Naive B cell (primary cell): ENCODE measurements at places on chromosomes 3 and 15.

DNA sequence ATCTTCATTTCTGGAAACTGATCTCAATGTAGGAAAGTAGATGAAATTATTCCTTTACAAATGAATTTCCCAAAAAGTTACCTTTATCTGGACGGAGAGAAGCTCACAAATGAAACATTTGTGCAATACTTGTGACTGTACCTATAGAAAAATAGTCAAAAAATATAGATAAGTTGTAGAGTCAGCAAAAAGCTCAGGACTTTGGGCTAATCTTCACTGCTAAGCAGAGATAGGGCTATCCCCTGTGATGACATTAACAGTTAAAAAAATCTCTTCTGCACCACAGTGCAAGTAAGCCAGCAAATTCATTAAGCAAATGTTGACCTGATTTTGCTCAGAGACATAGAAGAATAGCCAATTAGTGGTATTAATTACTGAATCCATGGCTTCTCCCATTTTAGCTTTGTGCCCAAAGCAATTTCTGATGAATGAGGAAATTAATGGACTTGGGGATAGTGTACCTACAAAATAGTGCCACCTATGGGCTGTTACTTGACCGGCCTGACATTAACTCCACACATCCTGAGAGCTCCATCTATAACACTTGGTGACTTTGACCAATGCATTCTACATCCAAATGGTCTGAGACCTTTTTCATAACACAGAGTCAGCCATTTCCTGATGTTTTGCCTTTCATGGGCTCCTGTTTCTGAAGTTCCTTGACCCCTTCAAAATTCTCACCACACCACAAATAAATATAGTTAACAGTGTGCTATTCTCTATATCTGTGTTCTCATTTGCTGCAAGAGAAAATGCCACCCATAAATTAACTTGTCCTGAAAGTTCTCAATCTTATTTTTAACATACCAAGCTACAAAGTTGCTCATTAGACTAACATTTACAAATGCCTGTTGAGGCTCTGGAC lies 105.0 kb downstream of the SSR3 start:
- DNase-seq = no peak
- H3K4me3 ChIP-seq = no peak overlapping the region
- H3K4me1 ChIP-seq = no peaks in the 10 kb centered on the region
- H3K36me3 ChIP-seq = no peaks in the 10 kb centered on the region

DNA sequence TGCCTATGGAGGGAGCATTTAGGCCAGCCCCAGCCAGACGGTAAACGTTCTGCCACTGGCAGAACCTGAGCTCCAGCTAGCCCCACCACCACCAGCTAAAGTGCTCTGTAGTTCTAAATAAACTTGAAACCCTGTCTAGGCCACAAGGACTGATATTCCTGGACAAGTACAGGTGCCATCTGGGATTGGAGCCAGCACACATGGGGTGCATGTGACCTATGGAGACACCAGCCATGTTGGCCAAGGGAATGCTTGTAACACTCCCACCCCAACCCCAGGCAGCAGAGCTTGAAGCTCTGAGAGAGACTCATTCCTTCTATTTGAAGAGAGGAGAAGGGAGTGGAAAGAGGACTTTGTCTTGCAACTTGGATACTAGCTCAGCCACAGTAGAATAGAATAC lies 284.5 kb upstream of the DCBLD2 start:
- H3K36me3 ChIP-seq = no peaks in the 10 kb centered on the region
- no peak overlapping the region for H3K27ac ChIP-seq
- no peak for DNase-seq
- no peak overlapping the region for H3K4me3 ChIP-seq
- peaks cover 5% of the 10 kb centered on the region for H3K27me3 ChIP-seq

DNA sequence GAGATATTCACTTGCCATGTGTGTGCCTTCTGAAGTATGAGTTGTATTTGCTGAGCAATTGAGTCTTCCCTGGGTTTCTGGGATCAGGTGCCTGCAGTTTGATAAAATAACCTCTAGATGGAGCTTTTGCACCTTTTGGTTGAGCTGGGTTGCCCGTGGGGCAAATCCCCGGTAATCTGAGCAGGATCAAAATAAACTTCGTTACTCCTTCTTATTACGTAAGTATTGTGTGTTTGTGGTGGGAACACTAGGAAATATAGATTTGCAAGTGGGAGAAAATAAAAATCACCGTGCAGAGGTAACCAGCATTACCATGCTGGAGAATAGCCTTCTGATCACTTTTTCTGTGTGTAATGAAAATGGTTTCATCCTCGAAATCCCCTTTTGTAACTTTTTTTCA lies 277.4 kb upstream of the NR2E3 start:
- no peaks in the 10 kb centered on the region for H3K4me1 ChIP-seq
- no peak for DNase-seq

DNA sequence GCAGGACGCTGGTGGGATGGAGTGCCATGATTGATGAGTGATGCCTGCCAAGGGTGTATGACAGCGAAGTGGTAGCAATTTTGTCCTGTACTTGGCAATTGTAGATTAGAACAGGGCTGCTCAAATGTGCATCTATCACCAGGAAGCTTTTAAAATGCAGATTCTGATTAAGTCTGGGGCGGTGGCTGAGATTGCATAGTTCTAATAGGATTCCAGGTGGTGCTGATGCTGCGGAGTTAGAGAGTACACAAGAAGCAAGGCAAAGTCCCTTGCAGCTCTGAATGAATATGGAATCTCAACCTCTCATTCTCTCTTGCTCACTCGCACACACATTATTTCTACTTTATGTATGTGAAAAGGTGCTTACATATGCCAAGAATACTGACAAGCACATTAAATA lies 670.4 kb downstream of the FHIT start:
- H3K36me3 ChIP-seq = no peaks in the 10 kb centered on the region
- peaks cover 16% of the 10 kb centered on the region for H3K4me1 ChIP-seq
- no peaks in the 10 kb centered on the region for H3K27me3 ChIP-seq
- H3K4me3 ChIP-seq = no peak overlapping the region
- H3K27ac ChIP-seq = no peak overlapping the region
- no peak for DNase-seq

- no peaks in the 10 kb centered on the region for H3K27me3 ChIP-seq
- peaks cover 84% of the 10 kb centered on the region for H3K4me1 ChIP-seq
- H3K4me3 ChIP-seq = no peak overlapping the region
- no peaks in the 10 kb centered on the region for H3K36me3 ChIP-seq
- H3K27ac ChIP-seq = peak overlapping the region; percentile 80
Observed at GRCh38 chr3:113629584-113630421, 66.6 kb downstream of the USF3 start.

GRCh38 chr3:55521064-55521737 lies 34.1 kb upstream of the WNT5A start:
- H3K36me3 ChIP-seq = no peaks in the 10 kb centered on the region
- peaks cover 1% of the 10 kb centered on the region for H3K4me1 ChIP-seq
- no peaks in the 10 kb centered on the region for H3K27me3 ChIP-seq

DNA sequence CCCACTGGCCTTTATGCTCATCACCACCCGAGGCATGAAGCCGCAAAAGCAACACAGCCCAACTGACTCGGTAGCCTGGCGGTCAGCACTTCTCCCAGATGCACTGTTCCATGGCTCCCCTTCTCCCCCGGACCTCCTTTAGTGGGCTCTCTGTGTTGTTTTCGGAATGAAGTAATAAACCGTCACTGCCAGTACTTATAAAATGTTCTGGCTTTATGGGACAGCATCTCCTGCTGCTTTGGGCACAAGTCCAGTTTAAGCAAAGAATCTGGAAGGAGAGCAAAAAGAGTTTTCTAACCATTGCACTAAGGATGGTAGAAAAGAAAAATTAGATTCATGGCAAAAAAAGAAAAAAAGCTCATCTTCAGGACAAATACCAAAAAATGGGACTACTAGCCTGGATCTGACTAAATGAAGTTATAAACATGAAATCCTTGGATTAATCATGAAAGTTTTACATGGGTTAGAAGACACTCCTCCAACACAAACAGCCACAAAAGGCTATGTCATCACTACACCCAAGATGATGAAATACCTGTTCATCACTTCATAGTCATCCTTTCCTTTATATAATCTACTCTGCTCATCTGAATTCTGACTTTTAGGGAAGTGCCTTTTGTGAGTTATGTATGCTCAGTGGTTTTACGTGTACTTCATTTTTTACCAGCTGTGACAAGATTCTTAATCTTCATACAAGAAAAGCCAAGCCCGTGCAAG lies 89.5 kb upstream of the UBE2E2 start:
- H3K36me3 ChIP-seq = no peaks in the 10 kb centered on the region
- DNase-seq = peak; percentile 14
- H3K4me3 ChIP-seq = no peak overlapping the region
- H3K4me1 ChIP-seq = peaks cover 20% of the 10 kb centered on the region
- H3K27me3 ChIP-seq = no peaks in the 10 kb centered on the region
- H3K27ac ChIP-seq = no peak overlapping the region

DNA sequence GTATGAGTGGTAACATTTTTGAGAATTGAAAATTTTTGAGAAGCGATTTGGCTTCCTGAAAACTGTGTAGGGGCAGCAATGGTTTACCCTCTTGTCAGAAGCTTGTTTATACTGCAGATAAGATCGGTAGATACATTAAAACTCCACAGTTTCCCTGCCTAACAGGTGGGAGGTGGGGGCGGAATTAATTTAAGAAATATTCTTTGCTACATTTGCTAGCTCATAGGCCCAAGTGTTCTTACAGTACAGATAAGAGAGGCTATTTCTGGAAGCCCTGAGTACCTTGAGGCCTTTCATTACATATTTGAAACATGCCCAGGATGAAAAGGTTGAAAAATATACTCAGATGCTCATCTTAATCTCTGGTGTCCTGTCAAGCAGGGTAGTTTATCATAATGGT lies 285.5 kb downstream of the UBE2E2 start:
- H3K27me3 ChIP-seq = no peaks in the 10 kb centered on the region
- H3K27ac ChIP-seq = peak overlapping the region; percentile 30
- DNase-seq = no peak
- no peak overlapping the region for H3K4me3 ChIP-seq
- peaks cover 20% of the 10 kb centered on the region for H3K36me3 ChIP-seq
- peaks cover 42% of the 10 kb centered on the region for H3K4me1 ChIP-seq

- H3K4me3 ChIP-seq = no peak overlapping the region
- no peak for DNase-seq
- peaks cover 10% of the 10 kb centered on the region for H3K27me3 ChIP-seq
- no peaks in the 10 kb centered on the region for H3K4me1 ChIP-seq
- H3K27ac ChIP-seq = no peak overlapping the region
- H3K36me3 ChIP-seq = no peaks in the 10 kb centered on the region
Observed at GRCh38 chr15:29208352-29208751, 61.3 kb downstream of the NSMCE3 start.

GRCh38 chr3:119069725-119070124 lies 35.1 kb upstream of the IGSF11 start:
- H3K4me1 ChIP-seq = no peaks in the 10 kb centered on the region
- no peak overlapping the region for H3K27ac ChIP-seq
- H3K36me3 ChIP-seq = no peaks in the 10 kb centered on the region
- no peak overlapping the region for H3K4me3 ChIP-seq

- no peak for DNase-seq
- H3K36me3 ChIP-seq = no peaks in the 10 kb centered on the region
- peaks cover 4% of the 10 kb centered on the region for H3K27me3 ChIP-seq
- H3K4me1 ChIP-seq = no peaks in the 10 kb centered on the region
- H3K27ac ChIP-seq = no peak overlapping the region
Observed at GRCh38 chr3:18766974-18767373, 341.8 kb upstream of the SATB1 start.

- peaks cover 68% of the 10 kb centered on the region for H3K4me1 ChIP-seq
- peaks cover 8% of the 10 kb centered on the region for H3K36me3 ChIP-seq
- H3K4me3 ChIP-seq = no peak overlapping the region
- H3K27me3 ChIP-seq = no peaks in the 10 kb centered on the region
- DNase-seq = no peak
- H3K27ac ChIP-seq = peak overlapping the region; percentile 58
Observed at GRCh38 chr3:31891876-31892455, 89.1 kb downstream of the OSBPL10 start.

GRCh38 chr3:139716908-139717485 lies 39.2 kb upstream of the NMNAT3 start:
- H3K36me3 ChIP-seq = no peaks in the 10 kb centered on the region
- no peak overlapping the region for H3K27ac ChIP-seq
- H3K4me1 ChIP-seq = no peaks in the 10 kb centered on the region
- H3K27me3 ChIP-seq = peaks cover 6% of the 10 kb centered on the region
- DNase-seq = no peak

DNA sequence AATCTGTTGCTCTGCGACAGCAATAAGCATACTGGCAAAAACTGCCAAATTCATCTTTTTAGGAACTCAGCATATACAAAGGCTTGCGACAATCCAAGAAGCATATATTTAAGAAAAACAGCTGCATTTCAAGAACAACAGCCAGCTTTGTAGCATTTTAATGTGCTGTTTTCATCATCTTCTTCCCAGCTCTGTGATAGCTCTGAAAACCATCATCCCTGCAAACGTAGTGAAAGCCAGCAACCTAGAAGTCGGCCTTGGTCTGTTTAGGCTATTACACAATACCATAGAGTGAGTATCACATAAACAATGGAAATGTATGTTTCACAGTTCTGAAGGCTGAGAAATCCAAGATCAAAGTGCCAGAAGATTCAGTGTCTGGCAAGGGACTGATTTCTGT lies 187.5 kb downstream of the NAALADL2 start:
- no peaks in the 10 kb centered on the region for H3K27me3 ChIP-seq
- no peak overlapping the region for H3K27ac ChIP-seq
- no peaks in the 10 kb centered on the region for H3K36me3 ChIP-seq
- H3K4me3 ChIP-seq = no peak overlapping the region
- H3K4me1 ChIP-seq = no peaks in the 10 kb centered on the region

GRCh38 chr15:48520376-48521155 lies 124.9 kb downstream of the FBN1 start:
- no peak for DNase-seq
- H3K27me3 ChIP-seq = no peaks in the 10 kb centered on the region
- no peaks in the 10 kb centered on the region for H3K4me1 ChIP-seq
- H3K27ac ChIP-seq = no peak overlapping the region
- no peaks in the 10 kb centered on the region for H3K36me3 ChIP-seq
- H3K4me3 ChIP-seq = no peak overlapping the region

DNA sequence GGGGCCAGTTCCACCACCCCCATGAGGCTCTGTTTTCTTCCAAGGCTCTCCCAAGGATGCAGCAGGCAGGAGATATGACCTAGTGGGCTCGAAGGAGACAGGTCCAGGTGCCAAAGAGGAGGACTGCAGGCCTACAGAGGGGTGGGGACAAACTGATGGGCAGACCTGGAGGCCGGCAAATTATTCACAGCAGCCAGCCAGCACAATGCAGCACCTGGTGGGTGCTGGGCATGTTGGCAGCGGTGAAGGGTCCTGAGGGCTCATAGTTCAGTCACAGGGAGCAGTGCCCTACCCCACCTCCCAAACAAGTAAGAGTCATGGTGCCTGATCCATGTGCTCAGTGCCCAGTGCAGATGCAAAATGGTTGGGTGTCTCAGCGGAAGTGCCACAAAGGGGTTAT lies 171.7 kb downstream of the ABHD5 start:
- no peaks in the 10 kb centered on the region for H3K4me1 ChIP-seq
- H3K27ac ChIP-seq = peak overlapping the region; percentile 30
- DNase-seq = no peak

- H3K4me1 ChIP-seq = no peaks in the 10 kb centered on the region
- DNase-seq = no peak
- no peak overlapping the region for H3K4me3 ChIP-seq
- H3K27ac ChIP-seq = no peak overlapping the region
Observed at GRCh38 chr3:134985864-134986715, 191.0 kb downstream of the EPHB1 start.

- peaks cover 15% of the 10 kb centered on the region for H3K4me1 ChIP-seq
- H3K27me3 ChIP-seq = peaks cover 64% of the 10 kb centered on the region
- no peaks in the 10 kb centered on the region for H3K36me3 ChIP-seq
- DNase-seq = no peak
Observed at GRCh38 chr3:185822221-185823000, 2.4 kb downstream of the IGF2BP2 start.

- H3K4me3 ChIP-seq = no peak overlapping the region
- no peaks in the 10 kb centered on the region for H3K36me3 ChIP-seq
- H3K27me3 ChIP-seq = no peaks in the 10 kb centered on the region
Observed at GRCh38 chr15:52716536-52716935, 37.3 kb upstream of the ATOSA start.

- DNase-seq = no peak
- no peak overlapping the region for H3K4me3 ChIP-seq
- no peak overlapping the region for H3K27ac ChIP-seq
- no peaks in the 10 kb centered on the region for H3K36me3 ChIP-seq
Observed at GRCh38 chr3:192957441-192958021, 39.9 kb upstream of the MB21D2 start.
